ENCODE measurements at places on chromosomes 2 and 18.

DNA sequence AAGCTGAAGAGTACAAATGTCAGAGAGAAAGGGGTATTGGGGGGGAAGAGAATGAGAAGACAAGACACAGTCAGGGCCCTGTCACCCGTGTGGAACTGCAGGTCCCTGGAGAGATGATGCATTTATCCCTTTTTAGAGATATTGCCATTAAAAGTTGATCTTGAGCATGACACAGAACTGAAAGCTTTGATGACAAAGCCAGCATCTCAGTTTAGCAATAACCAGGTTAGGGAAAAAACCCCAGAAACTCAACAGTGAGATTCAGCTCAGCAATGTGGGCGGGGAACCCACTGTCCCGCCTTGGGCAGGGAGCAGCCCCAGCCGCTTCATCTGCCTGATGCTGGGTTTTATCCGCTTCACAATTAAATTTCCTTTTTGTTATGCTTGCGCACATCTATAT is 181.1 kb downstream of the NEDD4L start:
- DNase-seq: no peak

- DNase-seq: no peak
Observed at GRCh38 chr2:191777351-191777750, 69.5 kb downstream of the CAVIN2 start.

- no peak for DNase-seq
Observed at GRCh38 chr2:222572751-222573174, 83.1 kb downstream of the FARSB start.

- no peak for DNase-seq
Observed at GRCh38 chr18:79942211-79942610, 9.2 kb downstream of the SLC66A2 start.

DNA sequence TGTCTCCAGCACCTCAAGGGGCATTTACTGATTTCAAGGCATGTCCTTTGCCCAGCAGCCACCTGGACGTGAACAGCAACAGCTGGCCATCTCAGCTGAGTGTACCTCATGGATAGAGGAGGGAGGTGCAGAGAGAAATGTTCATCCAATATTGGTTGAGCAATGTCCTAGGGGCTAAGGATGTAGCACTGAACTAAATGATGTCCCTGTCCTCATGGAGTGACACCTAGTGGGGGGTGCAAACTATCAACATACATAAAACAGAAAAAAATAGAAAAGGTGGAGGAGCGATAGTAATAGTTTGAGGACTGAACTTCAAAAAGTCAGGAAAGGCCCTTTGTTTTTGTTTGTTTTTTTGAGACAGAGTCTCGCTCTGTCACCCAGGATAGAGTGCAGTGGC is 4.8 kb upstream of the UGGT1 start:
- no peak for DNase-seq

DNA sequence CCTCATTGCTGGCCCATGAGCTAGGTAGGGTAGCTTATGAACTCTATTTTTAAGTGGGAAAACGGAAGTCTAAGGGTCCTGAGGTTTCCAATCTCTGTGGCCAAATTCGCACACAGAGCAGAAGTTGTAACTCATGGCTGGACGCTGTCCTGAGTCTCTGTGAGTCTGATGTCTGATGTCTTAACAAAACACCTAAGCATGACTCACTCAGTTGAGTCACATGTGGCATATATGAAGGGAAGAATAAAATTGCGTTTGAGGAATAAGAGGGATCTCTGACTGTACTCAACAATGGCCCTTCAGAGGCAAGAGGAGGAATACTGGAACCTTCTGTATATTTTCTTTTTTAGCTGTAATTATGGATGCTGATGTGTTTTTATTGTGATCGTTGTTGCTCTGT is 569.7 kb downstream of the RIT2 start:
- no peak for DNase-seq

GRCh38 chr2:197217541-197217940 is 93.0 kb downstream of the ANKRD44 start:
- DNase-seq: no peak

DNA sequence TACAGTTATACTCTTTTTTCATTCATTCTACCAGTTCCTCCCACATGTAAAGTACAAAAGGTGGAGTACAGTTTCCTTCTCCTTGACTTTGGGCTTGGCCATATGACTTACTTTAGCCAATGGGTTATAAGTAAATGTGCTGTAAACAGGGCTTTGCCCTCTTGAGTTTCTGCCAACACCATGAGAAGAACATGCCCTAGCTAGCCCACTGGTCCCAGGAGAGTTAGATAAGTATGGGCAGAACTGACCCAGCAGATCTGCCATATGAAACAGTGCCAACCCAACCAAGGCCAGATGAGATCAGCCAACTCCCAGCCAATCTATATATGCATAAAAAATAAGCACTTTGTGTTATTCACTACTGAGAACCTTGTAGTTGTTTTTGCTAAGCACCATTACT is 25.5 kb downstream of the ZC3H8 start:
- DNase-seq: peak; percentile 27

GRCh38 chr2:23492921-23493320 is 107.9 kb downstream of the KLHL29 start:
- DNase-seq: no peak

DNA sequence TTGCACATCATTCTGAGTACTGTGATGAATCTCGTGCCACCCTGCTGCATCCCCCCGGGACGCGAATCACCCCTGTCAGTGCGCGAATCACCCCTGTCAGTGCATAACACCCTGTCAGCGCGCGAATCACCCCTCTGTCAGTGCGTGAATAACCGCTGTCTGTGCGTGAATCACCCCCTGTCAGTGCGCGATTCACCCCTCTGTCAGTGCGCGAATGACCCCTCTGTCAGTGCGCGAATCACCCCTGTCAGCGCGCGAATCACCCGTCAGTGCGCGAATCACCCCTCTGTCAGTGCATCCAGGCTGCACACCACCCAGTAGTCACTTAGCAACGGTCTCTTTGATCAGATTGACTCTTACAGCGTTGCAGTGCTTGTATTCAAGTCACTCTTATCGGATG is 134.4 kb upstream of the TPO start:
- no peak for DNase-seq

DNA sequence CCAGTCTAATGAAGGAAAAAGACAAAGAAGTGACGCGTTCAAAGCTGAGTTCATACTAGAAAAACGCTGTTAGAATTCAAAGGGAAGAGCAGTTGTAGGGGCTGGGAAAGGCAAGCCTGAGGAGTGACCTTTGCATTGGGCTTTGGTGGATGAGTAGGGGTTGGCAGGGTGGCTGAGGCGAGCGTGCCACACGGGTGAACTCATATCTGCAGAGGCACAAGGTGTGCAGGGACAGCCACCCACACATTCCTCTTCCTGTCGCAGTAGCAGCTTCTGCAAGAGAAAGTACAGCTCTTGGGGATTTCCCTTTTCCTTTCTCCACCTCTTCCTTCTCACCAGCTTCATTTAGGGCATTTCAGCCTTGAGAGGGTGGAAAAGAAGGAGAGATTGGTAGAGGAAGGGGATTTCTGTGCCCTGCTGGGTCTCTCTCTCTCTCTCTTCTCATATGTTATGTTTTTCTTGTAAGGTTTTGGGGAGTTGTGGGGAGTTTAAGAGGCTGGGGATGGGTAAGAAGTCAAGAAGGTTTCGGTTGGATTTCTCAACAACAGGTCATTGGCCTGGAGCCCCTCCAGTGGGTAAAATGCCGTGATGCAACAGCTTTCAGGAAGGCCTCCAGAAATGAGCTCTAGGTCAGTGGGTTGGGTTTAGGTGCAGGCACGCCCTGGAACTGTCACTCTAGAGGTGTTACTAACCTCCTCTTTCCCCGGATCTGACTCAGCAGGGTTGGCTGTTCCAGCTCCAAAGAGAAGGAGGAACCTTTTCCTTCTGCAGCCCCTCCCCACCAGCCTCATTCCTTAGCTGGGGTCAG is 40.1 kb downstream of the ODC1 start:
- DNase-seq: peak; percentile 63

DNA sequence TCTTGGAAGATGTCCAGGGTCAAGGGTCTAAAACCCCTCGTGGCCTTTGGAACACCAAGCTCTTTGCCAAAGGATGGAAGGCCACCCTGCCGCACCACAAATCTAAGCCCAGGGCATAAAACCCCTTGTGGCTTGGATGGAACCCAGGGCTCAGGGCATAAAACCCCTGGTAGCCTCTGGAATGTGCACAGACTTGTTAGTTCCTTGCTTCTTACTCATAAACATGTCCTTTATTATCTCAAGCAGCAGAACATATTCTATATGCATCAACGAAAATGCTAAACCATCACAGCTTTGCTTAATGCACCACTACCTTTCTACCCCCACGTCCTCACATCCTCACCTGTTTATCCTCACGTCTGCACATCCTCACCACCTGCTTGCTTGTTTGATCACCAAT is 998.0 kb downstream of the DSC3 start:
- DNase-seq: no peak

DNA sequence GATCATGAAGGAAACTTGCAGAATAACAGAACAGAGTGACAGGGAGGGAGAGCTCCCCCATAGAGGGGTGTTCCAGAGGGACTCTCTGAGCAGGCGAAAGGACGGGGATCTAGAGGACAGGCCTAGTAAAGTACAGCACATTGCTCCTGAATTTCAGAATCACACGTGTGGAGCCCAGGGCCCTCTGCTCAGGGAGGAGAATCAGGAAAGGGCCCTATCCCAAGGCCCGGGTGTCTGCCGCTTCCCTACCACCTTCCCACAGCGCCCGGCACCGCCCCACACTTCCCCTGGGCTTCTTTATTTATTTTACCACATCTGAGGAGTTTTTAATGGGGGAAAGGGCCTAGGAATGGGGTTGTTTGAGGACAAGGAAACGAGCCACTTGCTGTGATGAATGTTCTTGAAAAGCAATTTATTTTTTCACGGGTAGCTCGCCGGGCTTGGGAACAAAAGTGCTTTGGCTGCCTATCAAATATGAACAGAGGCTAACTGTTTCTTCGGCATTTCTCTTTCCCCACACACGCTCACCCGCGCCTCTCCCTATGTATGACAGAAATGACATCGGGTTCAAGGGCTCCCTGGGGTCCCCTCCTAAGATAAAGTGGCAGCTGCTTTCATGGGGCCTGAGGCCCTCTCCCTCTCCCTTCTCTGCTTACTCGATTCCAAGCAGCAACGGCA is 79.3 kb upstream of the GLI2 start:
- DNase-seq: no peak

DNA sequence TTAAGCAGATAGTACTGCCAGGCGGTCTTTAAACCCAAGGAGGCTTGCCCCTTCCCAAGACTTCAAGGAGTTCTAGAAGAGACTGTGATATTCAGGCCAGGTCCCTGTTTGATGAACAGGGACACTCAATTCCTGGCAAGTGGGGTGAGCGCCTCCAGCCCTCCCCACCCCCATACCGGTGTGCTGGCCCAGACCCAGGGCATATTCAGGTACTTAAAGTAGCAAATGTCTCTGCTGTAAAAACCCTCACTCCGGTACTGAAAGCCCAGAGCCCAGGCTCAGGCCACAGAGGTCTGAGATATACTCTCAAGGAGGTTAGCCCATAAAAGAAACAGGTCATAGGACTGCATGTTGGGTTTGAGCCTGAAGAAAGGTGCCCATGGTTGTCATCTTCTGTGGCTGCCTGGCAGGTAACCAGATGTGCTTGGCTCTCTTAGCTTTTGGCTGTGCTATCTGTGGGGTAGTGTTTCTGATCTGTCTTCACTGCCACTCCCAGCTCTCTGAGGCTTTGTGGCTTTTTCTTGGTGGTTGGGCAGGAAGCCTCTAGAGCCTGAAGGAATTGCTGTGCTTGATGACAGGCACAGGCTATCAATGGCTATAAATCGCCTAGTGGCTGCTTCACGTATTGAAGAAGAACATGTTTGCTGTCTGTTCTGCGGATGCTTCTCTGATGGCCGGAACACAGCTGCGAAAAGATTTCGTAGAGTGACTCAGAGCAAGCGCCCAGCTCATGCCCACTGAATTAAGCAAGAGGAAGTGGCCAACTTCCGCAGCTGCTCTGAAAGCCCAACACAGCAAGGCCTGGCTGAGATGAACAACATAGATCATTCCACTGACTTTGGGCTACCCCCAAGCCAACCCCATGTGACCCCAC is 63.3 kb upstream of the ALPP start:
- peak; percentile 39 for DNase-seq

DNA sequence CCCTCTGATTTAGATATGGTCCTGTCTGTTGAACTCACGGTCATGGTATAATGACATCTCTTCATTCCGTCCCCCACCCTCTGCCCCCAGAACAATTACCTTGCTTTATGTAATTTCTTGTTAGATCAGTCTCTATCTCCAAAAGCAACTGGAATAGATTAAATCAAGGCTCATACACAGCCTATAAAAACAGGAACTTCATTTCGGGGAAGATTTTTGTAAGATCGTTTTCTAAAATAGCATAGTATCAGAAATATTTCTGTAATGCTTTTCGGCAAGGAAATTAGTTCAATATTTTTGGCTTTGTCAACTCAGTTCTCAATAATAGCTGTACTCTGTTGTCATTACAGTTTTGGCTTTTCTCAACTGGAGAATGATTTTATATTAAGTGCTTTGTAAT is 157.2 kb downstream of the FMNL2 start:
- DNase-seq: no peak

DNA sequence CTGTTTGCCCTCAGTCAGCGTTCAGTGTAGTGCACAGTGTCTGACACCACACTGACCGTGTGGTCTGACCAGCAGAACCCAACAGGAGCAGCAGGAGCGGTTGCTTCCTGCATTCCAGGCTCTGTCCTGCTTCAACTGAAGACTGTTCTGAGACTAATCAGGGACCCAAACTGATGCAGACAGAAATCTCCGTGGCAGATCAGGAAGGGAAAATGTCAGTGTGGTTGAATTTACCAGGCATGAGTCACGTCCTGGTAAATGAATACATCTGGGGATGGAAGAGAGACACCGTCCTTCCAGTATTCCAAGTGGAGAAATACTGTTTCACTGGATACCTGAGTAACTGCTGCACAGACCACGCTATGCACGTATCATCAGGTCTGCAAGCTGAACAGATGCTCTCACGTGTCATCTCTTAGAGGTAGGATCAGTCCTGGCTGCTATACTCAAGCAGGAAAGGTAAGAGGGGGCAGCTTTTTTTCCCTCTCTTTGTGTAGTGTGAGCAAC is 223.6 kb upstream of the EPAS1 start:
- DNase-seq: peak; percentile 98

DNA sequence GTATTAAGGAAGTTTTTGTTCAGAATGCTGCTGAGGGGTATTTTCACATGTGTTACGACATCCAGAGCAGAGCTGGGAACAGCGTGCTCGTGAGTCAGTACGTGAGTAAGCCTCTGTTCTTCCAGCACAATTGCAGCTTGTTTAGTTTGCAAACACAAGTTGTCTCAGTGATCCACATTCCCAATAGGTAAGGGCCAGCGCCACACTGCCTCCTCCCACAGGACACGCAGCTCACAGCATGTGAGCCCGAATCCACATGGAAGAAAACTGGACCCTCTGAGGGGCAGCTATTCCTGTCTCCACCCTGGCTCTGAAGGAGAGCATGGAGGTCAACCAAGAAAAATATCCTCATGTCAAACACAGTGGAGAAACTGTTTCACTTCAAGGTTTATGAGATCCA is 173.9 kb upstream of the PID1 start:
- DNase-seq: peak; percentile 83

DNA sequence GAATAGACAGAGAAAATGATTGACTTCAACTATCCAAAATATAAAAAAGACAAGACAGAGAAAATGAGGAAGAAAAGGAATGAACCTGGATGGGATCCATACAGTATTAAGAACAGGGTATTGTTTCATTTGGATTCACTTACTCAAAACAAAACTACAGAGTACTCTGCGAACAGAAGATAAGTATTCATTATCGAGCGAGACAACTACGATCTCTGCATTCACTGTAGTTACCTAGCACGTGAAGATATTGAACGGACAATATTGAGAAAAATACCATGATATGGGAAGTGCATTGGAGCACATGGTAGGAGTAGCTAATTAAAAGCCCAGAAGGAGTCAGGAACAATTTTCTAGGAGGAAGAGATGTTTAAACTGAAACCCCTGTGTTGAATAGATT is 1.0 kb upstream of the ORC2 start:
- no peak for DNase-seq

GRCh38 chr18:76231402-76231801 is 263.6 kb downstream of the ZNF516 start:
- no peak for DNase-seq

All from HFF-Myc (cell line).